NCI-H524 treated with DMSO at 0.1 percent for 48 hours (cell line): ENCODE measurements at places on chromosomes 1 and 21.

- no peak for DNase-seq
Measured at GRCh38 chr1:73162564-73162963, 880.2 kb upstream of the NEGR1 start.

DNA sequence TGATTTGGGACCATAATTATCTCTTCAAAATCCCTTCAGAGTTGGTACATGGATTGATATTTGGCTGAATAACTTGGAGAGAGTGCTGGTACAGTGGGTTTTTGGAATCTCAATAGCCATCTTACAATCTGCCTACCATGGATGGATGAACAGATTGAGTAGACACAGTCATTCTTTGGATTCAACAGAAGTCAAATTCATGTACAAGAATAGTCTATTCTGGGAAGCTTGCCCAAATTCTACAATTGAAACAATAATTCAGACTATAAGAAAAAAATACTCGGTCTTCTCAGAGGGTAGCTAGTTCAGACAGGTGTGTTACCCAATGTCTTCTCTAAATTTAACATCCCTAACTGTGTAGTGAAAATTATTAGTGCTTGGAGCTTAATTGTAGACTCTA lies 574.0 kb downstream of the LRRIQ3 start:
- DNase-seq, result no peak

DNA sequence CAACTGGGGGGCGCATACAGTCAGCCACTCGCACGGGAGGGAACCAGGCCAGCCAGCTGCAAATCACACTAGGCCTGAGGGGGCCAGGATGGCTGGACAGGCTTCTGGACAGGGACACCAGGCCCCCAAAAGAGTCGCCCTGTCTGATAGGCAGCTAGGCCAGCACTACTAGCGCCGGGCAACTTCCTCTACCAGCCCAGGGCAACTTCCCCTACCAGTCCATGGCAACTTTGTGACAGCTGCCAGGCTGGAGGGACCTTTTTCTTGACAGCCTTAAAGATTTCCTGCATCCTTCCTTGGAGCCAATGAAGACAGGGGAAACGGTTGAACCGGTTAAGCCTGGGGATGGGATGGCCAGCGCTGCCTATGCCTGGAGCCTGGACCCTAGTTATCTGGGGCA lies 5.1 kb downstream of the IFFO2 start:
- no peak for DNase-seq

DNA sequence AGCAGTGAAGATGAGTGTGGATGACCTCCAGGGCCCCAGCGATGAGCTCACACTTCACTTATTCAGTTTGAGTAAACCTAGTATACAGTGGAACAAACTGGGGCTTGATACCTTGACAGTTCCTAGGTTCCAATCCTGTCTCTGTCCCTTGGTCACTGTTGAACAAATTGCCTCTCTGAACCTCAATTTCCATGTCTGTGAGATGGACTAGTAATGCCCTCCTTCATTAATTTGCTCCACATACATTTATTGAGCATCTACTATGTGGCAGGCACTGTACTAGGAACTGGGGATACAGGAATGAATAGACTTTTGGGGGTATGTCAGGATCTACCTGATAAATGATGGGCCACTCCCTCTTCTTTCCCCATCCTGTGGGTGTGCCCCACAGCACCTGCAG lies 57.3 kb downstream of the SDC3 start:
- no peak for DNase-seq

GRCh38 chr1:192435704-192436103 lies 118.9 kb downstream of the RGS21 start:
- no peak for DNase-seq

DNA sequence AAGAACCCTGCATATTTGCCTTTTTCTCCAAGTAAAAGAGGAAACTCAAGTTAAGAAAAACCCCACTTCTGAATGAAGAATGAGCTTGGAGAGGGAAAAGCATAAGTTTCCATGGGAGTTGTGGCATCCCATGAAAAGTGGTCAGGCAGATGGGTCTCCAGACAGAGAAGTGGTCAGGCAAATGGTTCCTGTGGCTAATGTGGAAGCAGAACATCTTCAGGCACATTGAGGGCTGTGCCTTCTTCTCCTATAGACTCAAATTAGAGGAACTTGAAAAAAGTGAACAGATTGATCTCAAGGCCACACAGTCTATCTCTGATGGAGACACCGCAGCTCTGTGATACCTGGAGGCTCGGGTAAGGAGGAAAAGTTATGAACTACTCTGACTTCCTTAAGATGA lies 55.7 kb upstream of the KIRREL1 start:
- DNase-seq, result no peak

DNA sequence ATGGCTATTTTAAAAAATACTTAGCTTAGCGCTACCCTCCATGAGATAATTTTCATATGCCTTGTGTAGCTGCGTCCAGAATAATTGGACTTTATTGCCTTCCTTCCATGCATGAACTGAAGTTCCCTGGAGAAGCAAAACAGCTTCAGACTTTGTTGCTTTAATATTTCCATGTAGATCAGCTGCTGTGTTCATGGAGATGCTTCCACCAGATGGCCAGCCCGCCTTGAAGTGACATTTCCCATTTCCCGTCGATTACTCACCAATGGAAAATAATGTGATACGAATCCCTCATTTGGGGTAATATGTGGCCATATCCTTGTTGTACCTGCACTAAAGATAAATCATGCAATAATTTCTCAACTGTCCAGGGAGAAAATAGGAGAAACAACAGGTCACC lies 47.4 kb upstream of the CLDN14 start:
- no peak for DNase-seq

DNA sequence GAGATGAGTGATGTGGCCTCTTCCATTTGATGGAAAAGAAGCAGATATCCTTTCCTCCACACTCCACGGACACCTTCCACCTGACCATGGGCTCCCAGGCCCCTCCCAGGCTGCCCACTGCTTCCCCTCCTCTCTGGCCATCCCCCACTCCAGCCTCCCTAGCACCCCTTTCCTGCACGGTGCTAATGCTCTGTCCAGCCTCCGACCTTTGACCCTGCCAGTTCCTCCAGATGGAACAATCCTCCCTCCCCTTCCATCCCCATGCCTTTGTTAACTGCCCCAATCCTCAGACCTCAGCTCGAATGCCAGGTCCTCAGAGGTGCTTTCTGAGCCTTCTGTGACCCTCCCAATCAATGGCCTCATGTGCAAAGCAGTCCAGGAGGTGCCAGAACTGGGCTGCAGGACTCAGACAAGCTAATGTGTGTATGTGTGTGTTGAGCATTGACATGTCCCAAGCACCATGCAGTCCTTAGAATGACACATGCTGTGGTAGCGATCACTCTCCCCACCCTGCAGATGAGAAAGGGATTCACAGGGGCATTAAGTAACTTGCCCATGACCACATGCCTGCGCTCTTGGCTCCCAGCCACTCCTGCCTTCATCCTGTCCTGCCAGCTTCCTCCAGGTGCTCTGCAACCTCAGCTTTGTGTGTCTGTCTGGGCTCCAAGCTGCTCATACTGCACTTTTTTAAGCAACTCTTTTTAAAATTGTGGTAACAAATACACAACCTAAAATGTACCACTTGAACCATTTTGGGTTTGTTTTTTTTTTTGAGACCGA lies 63.5 kb upstream of the EDN2 start:
- DNase-seq, result no peak

DNA sequence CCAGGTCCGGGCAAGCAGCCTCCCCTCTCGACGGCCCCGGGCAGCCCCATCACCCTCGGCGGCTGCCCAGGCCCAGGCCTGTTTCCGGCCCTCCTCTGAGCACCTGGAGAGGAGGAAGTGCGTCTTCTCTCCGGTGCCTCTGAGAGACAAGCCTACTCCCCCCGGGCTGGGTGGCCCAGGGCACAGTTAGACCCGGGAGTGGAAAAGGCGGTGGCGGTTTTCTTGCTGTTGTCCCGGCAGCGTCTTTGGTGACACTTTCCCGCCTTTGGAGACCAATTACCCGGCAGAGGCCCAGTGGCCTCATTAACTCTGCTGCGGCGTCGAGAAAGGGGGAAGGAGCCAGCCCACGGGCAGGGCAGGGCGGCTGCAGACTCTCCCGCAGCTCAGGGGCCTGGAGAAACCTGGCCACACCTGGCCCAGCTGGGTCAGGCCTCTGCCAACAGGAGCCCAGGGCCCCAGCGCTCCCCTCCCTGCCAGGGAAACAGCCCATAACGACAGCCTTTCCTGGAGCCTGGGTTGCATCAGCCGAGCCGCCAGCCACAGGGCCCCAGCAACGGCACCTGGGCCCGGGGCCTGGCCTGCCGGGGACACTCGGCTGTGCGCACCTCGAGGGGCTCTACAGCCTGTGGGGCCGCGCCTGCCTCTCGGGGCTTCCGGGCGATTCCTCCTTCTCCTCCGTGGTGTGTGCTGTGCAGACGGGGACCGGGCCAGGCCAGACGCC lies 28.4 kb upstream of the C1orf159 start:
- DNase-seq, result no peak

GRCh38 chr1:95572962-95573361 lies 339.0 kb downstream of the RWDD3 start:
- DNase-seq, result no peak

GRCh38 chr21:44303490-44303981 lies 3.7 kb downstream of the PFKL start:
- no peak for DNase-seq

GRCh38 chr1:206732508-206732907 lies 38.1 kb upstream of the IL19 start:
- no peak for DNase-seq

DNA sequence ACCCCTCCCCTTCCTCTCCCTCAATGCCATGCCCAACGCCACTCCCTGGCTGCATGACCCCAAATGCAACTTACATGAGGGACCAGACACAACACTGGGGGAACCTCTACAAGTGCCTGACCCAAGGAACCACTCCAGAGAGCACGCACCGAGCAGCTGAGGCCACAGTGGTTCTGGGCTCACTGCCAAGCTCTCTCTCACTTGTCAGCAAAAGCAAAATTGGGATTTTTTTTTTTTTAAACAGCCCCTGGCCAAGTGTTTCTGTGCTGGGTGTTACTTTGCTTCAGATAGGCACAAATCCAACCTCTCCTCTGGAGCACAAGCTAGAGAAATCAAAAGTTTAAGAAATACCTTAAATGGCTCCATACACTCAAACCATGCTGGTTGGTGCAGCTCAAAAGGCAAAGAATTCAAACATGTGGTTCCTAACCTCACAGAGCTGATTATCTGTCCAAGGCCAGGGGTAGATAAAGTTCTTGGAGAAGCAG lies 363.0 kb downstream of the SETD4 start:
- no peak for DNase-seq

DNA sequence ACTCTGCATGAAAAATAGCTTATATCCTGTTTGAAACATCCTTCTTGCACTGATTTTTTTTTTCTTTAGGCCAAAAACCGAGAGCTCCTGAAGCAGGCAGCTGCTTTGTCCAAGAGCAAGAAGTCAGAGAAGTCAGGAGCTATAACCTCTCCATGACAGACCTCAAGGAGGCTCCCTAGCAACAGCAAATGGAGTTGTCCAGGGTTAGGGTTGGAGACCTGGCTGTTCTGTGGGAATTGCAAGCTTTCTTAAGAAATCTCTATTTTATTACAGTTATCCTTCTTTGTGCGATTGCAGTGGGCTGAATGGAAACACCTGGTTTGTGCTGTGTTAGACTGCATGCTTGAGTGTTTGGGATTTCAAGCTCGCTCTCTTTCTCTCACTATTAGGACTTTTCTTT lies 12.6 kb upstream of the STX12 start:
- DNase-seq, result no peak

DNA sequence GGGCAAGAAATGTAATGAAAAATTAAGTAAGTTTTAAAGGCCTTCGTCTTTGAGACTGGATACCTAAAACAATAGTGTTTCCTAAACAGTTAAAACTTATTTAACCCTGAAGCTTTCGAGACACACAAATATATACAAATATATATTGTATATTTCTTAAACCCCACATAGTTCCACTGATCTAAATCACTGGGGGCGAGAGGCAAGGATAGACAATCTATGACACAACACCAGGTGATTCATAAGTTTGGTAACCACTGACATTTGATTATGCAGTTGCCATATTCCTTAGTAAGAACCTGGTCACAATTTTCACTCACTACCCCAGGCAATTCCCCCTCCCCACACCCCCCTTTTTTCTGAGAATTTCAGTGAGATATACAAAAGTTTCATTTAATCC lies 55.3 kb upstream of the BOLA1 start:
- no peak for DNase-seq

GRCh38 chr1:211735208-211736170 lies 60.1 kb upstream of the NEK2 start:
- DNase-seq, result no peak

DNA sequence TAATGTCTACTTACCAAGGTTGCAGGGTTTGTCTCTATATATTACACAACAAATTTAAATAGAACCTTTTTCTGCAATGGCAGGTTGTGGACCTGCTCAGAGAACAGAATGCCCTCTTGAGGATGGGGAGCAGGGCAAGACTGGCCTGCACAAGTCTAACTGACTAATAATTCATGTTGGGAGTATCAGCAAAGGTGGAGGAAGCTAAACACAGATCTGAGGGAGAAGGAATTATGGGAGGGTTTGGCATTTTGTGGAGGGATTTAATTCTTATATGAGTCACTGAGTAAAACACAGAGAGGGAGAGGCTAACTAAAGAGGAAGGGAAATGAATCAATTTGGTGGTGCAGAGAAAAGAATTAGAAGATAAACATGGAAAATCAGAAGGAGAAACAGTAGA lies 40.0 kb downstream of the CLDN17 start:
- DNase-seq, result no peak

DNA sequence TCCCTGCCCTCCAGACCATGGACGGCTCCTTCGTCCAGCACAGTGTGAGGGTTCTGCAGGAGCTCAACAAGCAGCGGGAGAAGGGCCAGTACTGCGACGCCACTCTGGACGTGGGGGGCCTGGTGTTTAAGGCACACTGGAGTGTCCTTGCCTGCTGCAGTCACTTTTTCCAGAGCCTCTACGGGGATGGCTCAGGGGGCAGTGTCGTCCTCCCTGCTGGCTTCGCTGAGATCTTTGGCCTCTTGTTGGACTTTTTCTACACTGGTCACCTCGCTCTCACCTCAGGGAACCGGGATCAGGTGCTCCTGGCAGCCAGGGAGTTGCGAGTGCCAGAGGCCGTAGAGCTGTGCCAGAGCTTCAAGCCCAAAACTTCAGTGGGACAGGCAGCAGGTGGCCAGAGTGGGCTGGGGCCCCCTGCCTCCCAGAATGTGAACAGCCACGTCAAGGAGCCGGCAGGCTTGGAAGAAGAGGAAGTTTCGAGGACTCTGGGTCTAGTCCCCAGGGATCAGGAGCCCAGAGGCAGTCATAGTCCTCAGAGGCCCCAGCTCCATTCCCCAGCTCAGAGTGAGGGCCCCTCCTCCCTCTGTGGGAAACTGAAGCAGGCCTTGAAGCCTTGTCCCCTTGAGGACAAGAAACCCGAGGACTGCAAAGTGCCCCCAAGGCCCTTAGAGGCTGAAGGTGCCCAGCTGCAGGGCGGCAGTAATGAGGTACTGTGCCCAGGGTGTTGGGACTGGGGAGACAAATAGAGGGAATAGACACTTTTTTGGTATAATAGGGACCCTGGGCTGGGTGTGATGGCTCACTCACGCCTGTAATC lies 1.0 kb downstream of the ZBTB48 start:
- no peak for DNase-seq
